Articular chondrocyte of knee joint (primary cell): ENCODE measurements at places on chromosomes 4 and X. TPM values are rescaled to one million over a fixed set of nuclear protein-coding genes. Genes with fewer than 3 reads are reported as not detected.

Gene FRAS1
- total RNA-seq, result under 0.01 and 0.11 TPM in 2 replicates

Gene SLC49A3
- 10.7 and 11.1 TPM in 2 replicates for total RNA-seq

Gene OPHN1
- 6.7 and 6.9 TPM in 2 replicates for total RNA-seq

Gene NLGN3
- total RNA-seq, result 0.22 and 0.26 TPM in 2 replicates

Gene FAM184B
- total RNA-seq, result not detected in 2 replicates

Gene MUC7
- not detected in 2 replicates for total RNA-seq

Gene PAGE2B
- not detected in 2 replicates for total RNA-seq

Gene TBX22
- not detected in 2 replicates for total RNA-seq

Gene AMOT
- total RNA-seq, result 8.8 and 10.6 TPM in 2 replicates

Gene USP17L15
- total RNA-seq, result not detected in 2 replicates

Gene DCLK2
- 11.8 and 11.9 TPM in 2 replicates for total RNA-seq
